ENCODE measurements at places on chromosomes 6 and 20. TPM values are rescaled to one million over a fixed set of nuclear protein-coding genes. Genes with fewer than 3 reads are reported as not detected.

GRCh38 chr6:48069280-48069679, 41.7 kb downstream of the PTCHD4 start:
- H3K27me3 ChIP-seq: peaks cover 37% of the 10 kb centered on the region
- no peaks in the 10 kb centered on the region for H3K36me3 ChIP-seq
- H3K4me3 ChIP-seq: no peak overlapping the region
- no peak for DNase-seq

GRCh38 chr20:32970115-32970972, 33.9 kb downstream of the SUN5 start:
- no peaks in the 10 kb centered on the region for H3K36me3 ChIP-seq
- H3K4me1 ChIP-seq: peaks cover 15% of the 10 kb centered on the region
- H3K4me3 ChIP-seq: no peak overlapping the region

LTA gene
- polyA plus RNA-seq: 0.26 TPM

EEF1E1 gene
- 42.2 TPM for polyA plus RNA-seq

DNA sequence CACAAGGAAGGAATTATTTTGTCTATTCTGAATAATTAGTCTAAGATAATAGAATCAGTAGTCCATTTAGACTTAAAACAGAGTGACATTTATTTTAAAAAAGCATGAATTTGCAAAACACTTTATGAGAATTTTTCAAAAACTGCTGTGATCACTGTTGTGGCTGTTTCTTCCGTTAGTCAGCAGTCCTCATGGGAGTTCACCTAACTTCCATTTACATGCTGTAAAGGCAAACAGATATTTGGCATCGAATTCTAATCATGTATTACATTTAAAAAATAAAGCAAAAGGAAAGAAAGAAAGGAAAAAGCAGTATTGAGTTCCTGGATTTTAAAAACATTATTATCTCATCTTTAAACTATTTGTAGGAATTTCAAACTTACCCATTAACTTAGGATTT, 111.8 kb downstream of the MTHFD1L start:
- no peaks in the 10 kb centered on the region for H3K4me1 ChIP-seq
- no peak overlapping the region for H3K4me3 ChIP-seq
- no peaks in the 10 kb centered on the region for H3K27me3 ChIP-seq
- H3K27ac ChIP-seq: no peak overlapping the region
- H3K36me3 ChIP-seq: peaks cover 7% of the 10 kb centered on the region

PRIM2 gene
- polyA plus RNA-seq: 1.1 TPM

DNA sequence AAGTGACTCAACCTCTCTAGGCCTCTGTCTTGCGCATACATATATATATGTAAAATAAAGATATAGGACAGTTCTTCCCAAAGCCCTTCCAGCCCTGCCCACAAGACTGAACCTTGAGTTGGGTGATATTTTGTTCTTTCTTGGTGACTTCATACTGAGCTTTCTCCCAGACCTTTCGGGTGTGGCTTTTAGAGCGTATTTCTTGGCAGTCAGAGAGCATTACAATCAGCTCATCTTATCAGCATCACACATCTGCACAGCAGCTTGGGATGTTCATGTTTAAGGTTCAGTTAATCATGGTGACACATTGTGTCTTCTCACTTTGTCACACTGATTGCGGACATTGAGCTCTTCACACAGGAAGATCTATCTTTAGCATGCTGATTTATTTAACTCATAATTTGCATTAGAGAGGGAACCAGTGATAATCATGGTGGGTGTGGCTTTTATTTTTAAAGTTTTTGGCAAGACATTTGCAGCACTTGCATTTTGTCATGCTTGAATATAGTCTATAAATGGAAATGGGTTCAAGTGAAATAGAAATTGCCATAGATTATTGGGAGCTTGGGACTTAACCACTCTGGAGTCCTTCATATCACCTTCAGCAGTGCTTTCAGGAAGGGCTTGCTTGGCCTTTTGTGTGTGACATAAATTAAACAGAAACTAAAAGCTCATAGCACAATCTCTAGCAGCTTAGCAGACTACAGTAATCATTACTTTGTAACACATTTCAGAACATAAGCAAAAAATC, 8.3 kb downstream of the KIF3B start:
- H3K36me3 ChIP-seq: peaks cover 34% of the 10 kb centered on the region
- peaks cover 24% of the 10 kb centered on the region for H3K4me1 ChIP-seq
- no peaks in the 10 kb centered on the region for H3K27me3 ChIP-seq
- H3K27ac ChIP-seq: peak overlapping the region; percentile 43
- no peak overlapping the region for H3K4me3 ChIP-seq

DNA sequence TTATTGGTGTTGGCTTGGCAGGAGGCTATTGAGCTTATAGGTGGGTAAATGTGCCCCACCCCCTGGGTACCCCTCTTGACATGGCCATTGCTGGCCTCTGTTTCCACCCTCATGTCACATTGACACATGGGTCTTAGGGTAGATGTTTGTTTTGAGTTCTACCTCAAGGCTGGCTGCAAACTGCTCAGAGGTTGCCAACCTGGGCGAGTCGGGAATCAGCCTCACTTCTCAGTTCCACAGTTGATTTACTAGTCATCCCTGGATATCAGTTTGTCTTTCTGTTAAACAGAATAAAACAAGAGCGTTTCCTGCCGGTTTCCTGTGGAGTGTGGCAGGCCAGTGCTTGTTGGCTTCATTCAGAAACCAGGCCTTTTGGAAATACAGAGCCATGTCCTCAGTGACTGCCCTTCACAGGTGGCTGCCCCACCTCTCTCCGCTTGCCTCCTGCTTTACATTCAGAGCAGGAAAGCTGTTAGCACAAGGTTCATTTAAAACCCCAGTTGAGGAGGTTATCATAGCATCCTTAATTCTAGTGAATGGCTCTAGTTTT, 105.6 kb downstream of the TCP11 start:
- H3K27ac ChIP-seq: peak overlapping the region; percentile 82
- no peaks in the 10 kb centered on the region for H3K27me3 ChIP-seq
- DNase-seq: no peak
- peaks cover 26% of the 10 kb centered on the region for H3K4me1 ChIP-seq
- peaks cover 30% of the 10 kb centered on the region for H3K36me3 ChIP-seq

GRCh38 chr6:142294679-142295078, 7.1 kb upstream of the ADGRG6 start:
- peak overlapping the region; percentile 76 for H3K27ac ChIP-seq
- H3K27me3 ChIP-seq: no peaks in the 10 kb centered on the region
- no peaks in the 10 kb centered on the region for H3K36me3 ChIP-seq
- no peak overlapping the region for H3K4me3 ChIP-seq

GRCh38 chr6:54802775-54803634, 43.6 kb upstream of the FAM83B start:
- DNase-seq: no peak
- H3K4me3 ChIP-seq: no peak overlapping the region
- H3K27me3 ChIP-seq: no peaks in the 10 kb centered on the region
- H3K4me1 ChIP-seq: no peaks in the 10 kb centered on the region
- no peaks in the 10 kb centered on the region for H3K36me3 ChIP-seq

DNA sequence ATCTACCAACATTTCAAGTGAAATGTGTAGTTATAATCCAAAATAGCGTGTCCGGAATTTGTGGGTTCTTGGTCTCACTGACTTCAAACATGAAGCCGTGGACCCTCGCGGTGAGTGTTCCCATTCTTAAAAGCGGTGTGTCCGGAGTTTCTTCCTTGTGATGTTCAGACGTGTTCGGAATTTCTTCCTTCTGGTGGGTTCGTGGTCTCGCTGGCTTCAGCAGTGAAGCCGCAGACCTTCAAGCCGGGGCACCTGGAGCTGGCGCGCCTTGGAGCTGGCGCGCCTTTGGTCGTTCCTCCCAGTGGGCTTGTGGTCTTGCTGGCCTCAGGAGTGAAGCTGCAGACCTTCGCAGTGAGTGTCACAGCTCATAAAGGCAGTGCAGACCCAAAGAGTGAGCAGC, 291.5 kb upstream of the EYS start:
- no peaks in the 10 kb centered on the region for H3K27me3 ChIP-seq
- no peaks in the 10 kb centered on the region for H3K4me1 ChIP-seq
- no peak overlapping the region for H3K4me3 ChIP-seq
- no peak for DNase-seq
- H3K36me3 ChIP-seq: no peaks in the 10 kb centered on the region
